Large intestine (tissue), 12 donors: ENCODE measurements at places on chromosomes 1 and 21. TPM values are rescaled to one million over a fixed set of nuclear protein-coding genes. Genes with fewer than 3 reads are reported as not detected.
A peak's percentile ranks its signal among the peaks of the same experiment; 100 is the strongest.

Gene NOC2L
- 49.2 TPM for polyA plus RNA-seq

Gene RGS4
- polyA plus RNA-seq: 8.1 TPM

Gene FCGR2B
- polyA plus RNA-seq: 0.06 TPM

Gene C1orf141
- polyA plus RNA-seq: 0.22 TPM

Gene USP25
- 24.9 TPM for polyA plus RNA-seq

Gene ZBTB21
- 11.0 TPM for polyA plus RNA-seq

Gene SLC9C2
- polyA plus RNA-seq: 0.06 TPM

Gene FABP3
- 31.8 TPM for polyA plus RNA-seq

Gene LRRC8B
- 10.2 TPM for polyA plus RNA-seq

Gene PTPN22
- polyA plus RNA-seq: 3.6 TPM

Gene LENEP
- polyA plus RNA-seq: 0.33 TPM

Gene LCE3D
- not detected for polyA plus RNA-seq

- no peak for DNase-seq
Observed at GRCh38 chr1:153831026-153831425, 55.8 kb downstream of the SLC27A3 start.

- no peak for DNase-seq
Observed at GRCh38 chr1:149965440-149965839, 28.8 kb upstream of the MTMR11 start.

DNA sequence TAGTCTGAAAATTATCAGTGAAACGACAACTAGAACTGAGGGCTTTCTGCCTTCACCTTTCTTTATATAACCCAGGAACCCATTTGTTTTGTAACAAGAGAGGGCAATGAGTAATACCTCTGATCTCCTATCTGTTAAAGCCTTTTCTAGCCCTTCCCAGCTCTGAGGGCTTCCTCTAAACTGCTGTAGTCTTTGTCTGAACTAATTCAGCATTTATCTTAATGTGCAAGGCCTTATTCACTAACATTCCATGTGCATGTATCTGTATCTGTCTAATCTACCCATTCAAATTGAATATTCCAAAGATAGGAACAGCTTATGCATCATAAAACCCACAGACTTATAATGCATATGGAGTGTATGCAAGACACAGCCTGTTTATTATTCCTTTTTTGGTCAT lies 167.1 kb downstream of the LYPLAL1 start:
- no peak for DNase-seq

GRCh38 chr1:41900603-41901444 lies 17.9 kb downstream of the HIVEP3 start:
- DNase-seq: peak; percentile 49

- DNase-seq: no peak
Observed at GRCh38 chr1:53291574-53291973, 36.3 kb downstream of the LRP8 start.

GRCh38 chr1:3735688-3736087 lies 16.6 kb upstream of the CCDC27 start:
- DNase-seq: no peak

DNA sequence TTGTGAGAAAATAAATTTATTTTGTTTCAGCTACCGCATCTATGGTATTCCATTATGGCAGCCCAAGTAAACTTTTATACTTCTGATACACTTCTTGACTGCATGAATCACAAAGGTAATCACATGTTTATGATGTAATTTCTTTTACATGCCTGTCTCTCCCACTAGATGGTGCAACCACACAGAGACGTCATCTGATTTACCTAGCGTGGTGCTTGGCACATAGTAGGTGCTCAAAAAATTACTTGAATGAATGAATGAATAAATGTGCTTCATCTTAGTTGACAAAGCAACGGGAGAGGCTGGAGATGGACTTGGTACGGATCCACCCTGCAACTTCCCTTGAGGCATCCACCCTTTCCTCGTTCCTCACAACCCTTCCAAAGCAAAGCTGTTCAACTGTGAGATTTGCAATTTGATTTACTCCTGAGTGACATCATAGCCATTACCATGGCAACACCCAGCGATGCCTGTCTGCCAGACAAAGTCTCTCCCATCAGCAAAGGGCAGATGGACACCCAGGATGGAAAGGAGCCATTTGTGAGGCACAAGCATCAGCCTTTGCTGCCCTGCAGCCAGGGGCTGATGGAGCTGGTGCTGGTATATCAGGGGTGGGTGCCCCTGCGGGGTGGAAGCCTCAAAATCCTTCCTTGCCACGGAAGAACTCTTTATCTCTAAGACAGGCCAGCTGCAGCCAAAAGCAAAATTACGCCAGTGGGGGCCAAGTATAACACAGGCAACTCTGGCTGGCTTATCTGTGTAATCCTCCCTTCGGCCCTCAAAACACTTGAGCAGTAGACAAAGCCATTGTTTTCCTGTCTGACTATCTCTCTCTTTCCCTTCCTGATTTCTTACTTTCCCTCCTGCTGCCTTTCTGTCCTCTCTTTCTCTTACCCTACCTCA lies 18.9 kb upstream of the VWA5B1 start:
- no peak for DNase-seq

- DNase-seq: no peak
Observed at GRCh38 chr1:13510499-13510898, 3.3 kb downstream of the LRRC38 start.

DNA sequence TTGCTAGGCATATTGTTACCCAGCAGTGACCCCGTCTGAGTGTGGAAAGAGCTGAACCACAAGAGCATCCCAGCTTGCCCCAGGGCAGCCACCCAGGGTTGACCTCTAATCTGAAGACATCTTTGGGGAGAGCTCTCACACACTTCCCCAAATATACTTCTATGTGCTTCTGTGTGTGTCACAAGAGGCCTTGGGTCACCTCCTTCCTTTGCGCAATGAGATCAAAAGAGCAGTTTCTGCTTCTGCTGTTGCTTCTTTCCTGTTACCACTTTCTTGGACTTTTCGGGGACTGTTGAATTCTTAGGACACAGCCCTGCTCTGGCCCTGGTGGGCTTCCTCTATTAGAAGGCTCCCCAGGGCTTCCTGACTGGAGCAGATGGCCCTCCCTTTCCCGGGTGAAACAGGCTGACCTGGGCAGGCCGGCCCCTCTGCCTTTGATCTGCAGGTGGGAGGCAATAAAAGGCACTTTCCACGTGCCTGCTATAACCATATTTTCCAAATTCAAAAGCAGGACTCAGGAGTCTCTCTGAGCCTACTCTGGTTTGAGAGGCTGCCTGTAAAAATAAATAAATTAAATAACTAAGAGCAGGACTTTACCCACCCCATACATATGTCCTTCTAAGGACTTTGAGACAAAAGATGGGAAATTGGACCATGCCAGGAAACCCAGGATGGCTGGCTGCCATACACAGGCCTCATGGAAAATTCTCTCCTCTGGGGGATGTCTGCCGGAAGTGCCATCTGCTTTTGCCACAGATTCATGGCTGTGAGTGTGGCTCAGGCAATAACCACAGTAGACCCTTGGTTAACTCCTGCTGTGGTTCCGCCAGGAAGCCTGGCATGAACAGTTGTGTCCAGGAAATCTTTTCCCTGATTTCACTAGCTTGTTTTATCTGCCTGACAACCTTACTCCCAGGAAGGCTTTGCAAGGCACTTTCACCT lies 28.3 kb upstream of the RCSD1 start:
- peak; percentile 12 for DNase-seq

DNA sequence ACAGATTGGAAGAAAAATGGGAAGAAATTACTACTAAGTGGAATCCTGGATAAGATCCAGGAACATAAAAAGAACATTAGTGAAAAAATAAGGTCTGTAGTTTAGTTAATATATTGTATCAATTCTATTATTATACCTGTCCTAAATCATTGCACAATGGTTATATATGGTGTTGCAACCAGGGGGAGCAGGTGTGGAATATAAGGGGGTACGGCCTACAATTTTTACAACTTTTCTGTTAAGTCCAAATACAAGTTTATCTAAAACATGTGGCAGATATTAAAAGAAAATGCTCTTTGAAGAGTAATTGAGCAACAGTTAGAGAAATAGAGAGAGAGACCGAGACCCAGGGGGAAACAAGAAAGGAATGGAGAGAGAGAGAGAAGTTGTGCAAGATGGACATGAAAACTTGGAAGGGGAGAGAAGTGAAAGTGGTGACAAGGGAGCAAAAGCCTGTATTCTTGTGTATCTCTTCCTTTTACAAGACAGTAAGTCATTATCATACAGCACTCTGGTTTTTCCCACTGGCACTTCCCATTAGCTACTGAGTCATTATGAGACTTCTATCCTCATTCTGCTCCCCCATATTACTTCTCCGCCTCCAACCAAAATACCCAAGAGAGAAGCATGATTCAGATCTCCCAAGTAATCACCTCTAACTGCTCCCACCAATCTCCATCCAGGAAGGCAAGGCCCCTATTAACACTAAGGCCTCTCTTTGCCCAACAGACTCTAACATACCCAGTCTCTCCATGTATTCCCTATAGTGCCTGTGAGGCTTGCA lies 22.3 kb upstream of the TRAF3IP3 start:
- no peak for DNase-seq

- DNase-seq: no peak
Observed at GRCh38 chr1:115314092-115314491, 24.0 kb downstream of the NGF start.

GRCh38 chr1:8902765-8903164 lies 24.3 kb upstream of the ENO1 start:
- no peak for DNase-seq

- DNase-seq: no peak
Observed at GRCh38 chr1:24322470-24323177, 3.5 kb downstream of the GRHL3 start.

- no peak for DNase-seq
Observed at GRCh38 chr1:103162360-103162759, 54.0 kb upstream of the COL11A1 start.

- peak; percentile 66 for DNase-seq
Observed at GRCh38 chr21:39125752-39126485, 57.3 kb downstream of the PSMG1 start.
